Natural killer cell treated with Interleukin-12 subunit alpha and Interleukin-12 subunit beta and Interleukin-15 and Interleukin-18, amount 100 ng/mL, for 72 hours (primary cell): ENCODE measurements at places on chromosomes 5 and 9. TPM values are rescaled to one million over a fixed set of nuclear protein-coding genes. Genes with fewer than 3 reads are reported as not detected.

GPR151 gene
- total RNA-seq, result not detected

TAF9 gene
- total RNA-seq, result 38.9 TPM

CATSPER3 gene
- not detected for total RNA-seq

DPYSL3 gene
- 0.07 TPM for total RNA-seq

EGFL7 gene
- 0.36 TPM for total RNA-seq

AHRR gene
- total RNA-seq, result 4.1 TPM

FCHO2 gene
- total RNA-seq, result 3.4 TPM

PNPLA7 gene
- total RNA-seq, result 1.2 TPM

DNA sequence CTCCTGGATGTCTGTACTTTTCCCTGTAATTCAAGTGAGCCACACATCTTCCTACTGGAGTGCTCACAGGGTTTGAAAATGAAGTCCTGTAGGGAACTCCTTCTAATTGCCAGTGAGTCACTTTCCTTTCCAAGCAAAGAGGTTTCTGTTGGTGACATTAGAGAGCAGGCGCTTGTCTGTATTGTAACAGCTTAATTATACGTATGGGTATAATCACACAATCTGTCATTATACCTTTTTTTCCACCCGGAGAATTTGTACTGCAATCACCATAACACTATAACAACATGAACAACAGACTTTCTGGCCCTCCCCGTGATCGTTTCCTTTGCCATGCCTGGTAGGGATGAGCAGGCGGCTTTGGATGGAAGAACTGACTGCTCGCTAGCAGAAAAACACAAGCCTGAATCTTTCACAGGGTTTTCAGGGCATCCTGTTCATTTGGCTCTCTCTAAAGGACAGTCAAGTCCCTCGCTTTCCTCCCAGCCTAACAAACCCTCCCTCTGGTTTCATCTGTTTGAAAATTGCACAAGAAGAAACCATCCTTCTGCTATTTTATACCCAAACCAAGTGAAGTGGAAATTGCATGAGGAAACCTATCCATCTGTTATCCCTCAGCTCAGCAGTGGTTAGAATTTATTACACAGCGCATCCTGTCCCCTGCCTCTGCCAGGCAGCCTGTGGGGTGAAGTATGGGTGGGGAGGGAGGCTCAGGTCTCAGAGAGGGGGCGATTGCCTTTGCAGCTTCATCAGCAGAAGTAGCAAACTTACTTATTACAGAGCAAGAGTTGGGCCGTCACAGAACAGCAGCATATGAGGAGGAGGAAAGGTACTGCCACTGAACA lies 307.0 kb upstream of the TLE4 start:
- no peak for DNase-seq
- peaks cover 21% of the 10 kb centered on the region for H3K27me3 ChIP-seq
- no peak overlapping the region for H3K4me3 ChIP-seq
- no peaks in the 10 kb centered on the region for H3K36me3 ChIP-seq
- H3K27ac ChIP-seq, result no peak overlapping the region
- no peaks in the 10 kb centered on the region for H3K4me1 ChIP-seq

GRCh38 chr5:83837265-83837907 lies 116.7 kb upstream of the HAPLN1 start:
- H3K27ac ChIP-seq, result no peak overlapping the region
- H3K4me1 ChIP-seq, result no peaks in the 10 kb centered on the region
- no peak overlapping the region for H3K4me3 ChIP-seq
- no peaks in the 10 kb centered on the region for H3K36me3 ChIP-seq
- DNase-seq, result no peak

DNA sequence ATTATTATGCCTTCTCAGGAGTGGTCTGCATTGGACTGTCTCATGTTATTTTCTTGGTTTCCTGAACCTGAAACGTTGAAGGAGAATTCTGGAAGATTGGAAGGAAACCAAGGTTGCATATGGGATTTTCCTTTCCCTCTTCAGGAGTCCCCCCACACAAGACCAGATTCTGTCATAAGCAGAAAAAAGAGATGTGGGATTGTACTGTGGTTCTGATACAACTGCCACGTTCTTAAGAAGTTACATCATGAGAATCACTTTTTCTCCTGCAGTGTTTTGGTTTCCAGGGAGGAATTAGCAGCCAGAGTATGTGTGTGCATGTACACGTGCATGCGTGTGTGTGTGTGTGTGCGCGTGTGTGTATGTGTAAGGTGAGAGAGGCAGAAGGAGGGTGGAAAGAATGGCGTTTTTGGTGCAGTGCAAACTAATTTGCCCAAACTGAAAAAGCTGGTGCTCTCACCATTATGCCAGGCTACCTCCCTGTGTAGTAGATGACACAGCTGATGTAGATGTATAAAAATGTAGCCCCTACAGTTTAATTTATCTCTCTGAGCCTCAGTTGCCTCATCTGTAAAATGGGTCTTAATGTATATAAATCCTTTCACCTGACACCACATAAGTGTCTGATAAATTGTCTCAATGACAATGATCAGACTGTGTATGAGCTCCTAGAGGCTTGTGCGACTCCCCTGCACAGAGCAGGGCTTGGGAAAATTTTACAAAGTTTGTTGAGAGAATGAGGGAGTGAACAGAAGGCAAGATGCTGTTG lies 38.6 kb downstream of the RALGPS1 start:
- H3K4me1 ChIP-seq, result no peaks in the 10 kb centered on the region
- no peak overlapping the region for H3K4me3 ChIP-seq
- H3K36me3 ChIP-seq, result no peaks in the 10 kb centered on the region
- no peak for DNase-seq
- H3K27ac ChIP-seq, result no peak overlapping the region
- peaks cover 7% of the 10 kb centered on the region for H3K27me3 ChIP-seq

GRCh38 chr5:43179836-43180235 lies 12.2 kb upstream of the NIM1K start:
- H3K4me1 ChIP-seq, result peaks cover 3% of the 10 kb centered on the region
- H3K27me3 ChIP-seq, result no peaks in the 10 kb centered on the region
- no peak overlapping the region for H3K4me3 ChIP-seq

DNA sequence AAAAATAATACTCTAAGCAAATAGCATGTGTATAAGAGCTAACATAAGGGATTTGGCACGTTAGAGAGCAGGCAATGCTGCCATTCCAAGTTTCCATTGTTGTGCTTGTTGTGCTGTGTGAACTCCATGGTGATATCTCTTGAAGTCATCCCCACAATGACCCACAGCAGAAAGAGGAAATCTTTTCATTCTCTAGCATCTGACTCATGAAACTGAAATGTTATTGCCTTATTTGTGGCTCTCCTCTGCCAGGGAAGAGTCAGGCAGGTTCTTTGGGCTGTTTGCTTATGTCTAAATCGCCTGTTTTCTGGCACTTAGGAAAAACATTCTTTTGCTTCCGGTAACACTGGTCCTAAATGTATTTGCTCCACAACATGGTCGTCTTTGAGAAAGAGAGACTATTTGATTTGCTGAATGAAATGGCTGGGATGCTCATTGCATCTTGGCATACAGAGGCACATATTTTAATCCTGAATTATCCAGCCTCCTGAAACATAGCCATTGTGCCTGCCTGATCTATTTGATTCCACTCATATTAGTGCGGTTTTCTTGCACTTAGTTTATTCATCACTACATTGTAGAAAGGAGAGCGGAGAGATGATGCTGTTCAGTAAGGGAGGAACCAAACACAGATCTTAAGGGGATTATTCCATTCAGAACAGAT lies 188.8 kb downstream of the CSNK1G3 start:
- DNase-seq, result no peak
- H3K27me3 ChIP-seq, result no peaks in the 10 kb centered on the region
- no peak overlapping the region for H3K4me3 ChIP-seq

GRCh38 chr5:72767289-72768010 lies 49.0 kb upstream of the TNPO1 start:
- H3K4me1 ChIP-seq, result no peaks in the 10 kb centered on the region
- H3K27ac ChIP-seq, result no peak overlapping the region
- no peak for DNase-seq
- peaks cover 34% of the 10 kb centered on the region for H3K27me3 ChIP-seq

GRCh38 chr5:76556511-76557221 lies 66.5 kb downstream of the F2RL2 start:
- peaks cover 69% of the 10 kb centered on the region for H3K4me1 ChIP-seq
- peak overlapping the region; percentile 76 for H3K27ac ChIP-seq

GRCh38 chr9:99357575-99357974 lies 135.5 kb downstream of the SEC61B start:
- no peak overlapping the region for H3K4me3 ChIP-seq
- H3K27ac ChIP-seq, result no peak overlapping the region
- no peaks in the 10 kb centered on the region for H3K36me3 ChIP-seq
- H3K27me3 ChIP-seq, result peaks cover 19% of the 10 kb centered on the region
- H3K4me1 ChIP-seq, result no peaks in the 10 kb centered on the region

- H3K4me3 ChIP-seq, result no peak overlapping the region
- no peaks in the 10 kb centered on the region for H3K4me1 ChIP-seq
- no peaks in the 10 kb centered on the region for H3K36me3 ChIP-seq
- DNase-seq, result no peak
Observed at GRCh38 chr5:129672006-129672405, 75.9 kb upstream of the MINAR2 start.

- H3K27me3 ChIP-seq, result peaks cover 34% of the 10 kb centered on the region
- no peak for DNase-seq
- no peak overlapping the region for H3K4me3 ChIP-seq
- no peaks in the 10 kb centered on the region for H3K4me1 ChIP-seq
- H3K36me3 ChIP-seq, result no peaks in the 10 kb centered on the region
Observed at GRCh38 chr9:90064248-90064647, 459.4 kb downstream of the GADD45G start.

GRCh38 chr5:81234299-81234698 lies 1.2 kb downstream of the CKMT2 start:
- H3K4me3 ChIP-seq, result no peak overlapping the region
- H3K4me1 ChIP-seq, result peaks cover 4% of the 10 kb centered on the region
- DNase-seq, result no peak
- H3K27ac ChIP-seq, result no peak overlapping the region
- H3K27me3 ChIP-seq, result no peaks in the 10 kb centered on the region

DNA sequence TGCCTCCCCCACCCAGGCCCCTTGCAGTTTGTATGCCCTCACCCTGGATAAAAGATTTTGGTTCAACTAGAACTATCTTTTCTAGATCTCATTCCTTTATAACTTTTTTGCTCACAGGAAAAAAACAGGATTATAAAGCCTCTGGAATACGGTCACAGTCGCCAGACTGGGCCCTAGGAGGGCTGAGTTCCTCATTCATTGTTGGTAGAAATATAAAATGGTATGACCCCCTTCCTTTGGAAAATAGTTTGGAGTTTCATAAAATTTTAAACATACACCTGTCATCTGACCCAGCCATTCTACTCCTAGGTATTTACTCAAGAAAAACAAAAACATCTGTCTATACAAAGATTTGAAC lies 82.1 kb downstream of the HSD17B3 start:
- DNase-seq, result no peak
- H3K27me3 ChIP-seq, result peaks cover 59% of the 10 kb centered on the region
- H3K27ac ChIP-seq, result no peak overlapping the region
- H3K4me3 ChIP-seq, result no peak overlapping the region

- no peaks in the 10 kb centered on the region for H3K4me1 ChIP-seq
- H3K36me3 ChIP-seq, result no peaks in the 10 kb centered on the region
- no peak within 1 kb of the TSS for H3K27ac ChIP-seq
- H3K27me3 ChIP-seq, result no peaks in the 10 kb centered on the region
- no peak within 1 kb of the TSS for H3K4me3 ChIP-seq
- DNase-seq, result no peak
Observed at GRCh38 chr9:94084314-94084713, at the start of gene PTPDC1. TSS of gene PTPDC1 (plus strand) at chr9:94084464. CDS start at chr9:94084531, 67 bp downstream.

DNA sequence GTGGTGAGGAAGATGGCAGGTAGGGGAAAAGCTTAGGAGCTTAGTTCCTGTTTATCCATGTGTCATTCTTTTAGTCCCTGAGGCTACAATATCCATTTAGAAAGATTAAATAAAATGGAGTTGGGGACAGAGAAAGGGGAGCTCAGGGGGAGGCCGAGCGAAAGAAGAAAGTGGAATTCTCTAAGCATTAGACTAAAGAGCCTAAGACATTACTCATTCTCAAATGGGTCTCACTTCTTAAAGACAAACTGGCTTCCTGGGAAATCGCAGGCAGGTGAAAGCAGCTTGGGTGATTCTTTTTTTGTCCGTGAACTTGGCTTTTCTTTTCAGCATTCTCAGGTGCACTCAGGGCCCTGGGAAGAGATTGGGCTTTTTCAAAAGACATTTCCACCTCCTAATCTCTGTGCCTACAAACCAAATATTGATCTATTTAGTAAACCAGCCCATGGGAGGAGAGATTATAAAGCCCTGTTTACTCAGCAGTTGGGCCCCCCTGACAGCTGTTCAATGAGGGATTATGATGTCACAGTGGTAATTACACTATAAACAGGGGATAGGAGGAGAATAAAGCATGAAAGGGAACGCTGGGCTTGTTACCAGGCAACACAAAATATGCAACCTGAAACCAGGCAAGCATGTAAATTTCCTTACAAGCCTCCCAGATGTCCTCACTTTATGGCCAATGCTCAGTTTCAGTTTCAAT lies 584.0 kb downstream of the ACTL7B start:
- DNase-seq, result no peak
- H3K27me3 ChIP-seq, result no peaks in the 10 kb centered on the region
- H3K36me3 ChIP-seq, result no peaks in the 10 kb centered on the region
- no peak overlapping the region for H3K27ac ChIP-seq

- H3K27me3 ChIP-seq, result peaks cover 17% of the 10 kb centered on the region
- H3K4me1 ChIP-seq, result peaks cover 10% of the 10 kb centered on the region
- peak overlapping the region; percentile 20 for H3K4me3 ChIP-seq
- H3K27ac ChIP-seq, result no peak overlapping the region
Observed at GRCh38 chr9:96075111-96075510, 199.6 kb downstream of the ERCC6L2 start.

DNA sequence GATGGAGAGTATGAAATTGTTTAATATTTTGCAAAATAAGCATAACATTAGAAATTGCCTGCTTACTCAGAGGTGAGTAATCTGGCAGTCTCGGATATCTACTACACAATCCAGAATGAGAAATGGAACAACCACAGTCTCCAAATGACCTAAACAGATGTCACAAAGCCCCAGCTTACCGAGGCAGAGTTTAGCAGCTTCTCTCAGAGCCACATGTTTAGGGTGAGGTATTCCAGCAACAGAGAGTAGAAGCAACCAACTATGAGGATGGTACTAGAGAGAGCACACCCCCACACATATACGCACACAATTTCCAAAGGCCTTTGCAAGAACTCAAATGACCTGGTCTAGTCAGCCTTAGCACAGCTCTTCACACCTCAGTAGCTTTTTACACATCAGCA lies 122.7 kb upstream of the LPAR1 start:
- peaks cover 6% of the 10 kb centered on the region for H3K27me3 ChIP-seq
- no peaks in the 10 kb centered on the region for H3K4me1 ChIP-seq
- no peaks in the 10 kb centered on the region for H3K36me3 ChIP-seq
- no peak overlapping the region for H3K4me3 ChIP-seq
- H3K27ac ChIP-seq, result no peak overlapping the region

DNA sequence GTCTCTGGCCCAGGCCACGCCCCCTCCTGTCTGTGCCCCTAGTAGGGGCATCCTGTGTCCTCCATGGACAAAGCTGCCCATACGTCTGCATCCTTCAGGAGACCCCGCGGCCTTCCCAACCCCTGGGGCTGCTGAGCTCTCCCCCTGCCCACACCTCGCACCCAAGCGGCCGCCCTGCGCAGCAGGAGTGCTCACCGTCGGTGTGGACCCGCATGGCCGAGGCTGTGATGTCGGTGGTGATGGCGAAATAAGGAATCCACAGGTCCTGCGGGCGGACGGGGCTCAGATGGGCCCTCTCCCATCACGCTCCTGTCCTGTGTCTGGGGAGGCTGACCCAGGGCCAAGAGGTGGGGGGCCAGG lies 4.8 kb upstream of the NSMF start:
- H3K4me1 ChIP-seq, result peaks cover 1% of the 10 kb centered on the region
- no peaks in the 10 kb centered on the region for H3K36me3 ChIP-seq
- no peak overlapping the region for H3K27ac ChIP-seq

- H3K4me3 ChIP-seq, result no peak overlapping the region
- no peaks in the 10 kb centered on the region for H3K27me3 ChIP-seq
- DNase-seq, result no peak
- H3K27ac ChIP-seq, result no peak overlapping the region
- H3K36me3 ChIP-seq, result peaks cover 12% of the 10 kb centered on the region
Observed at GRCh38 chr5:23411200-23411599, 96.2 kb upstream of the PRDM9 start.
